Kidney (tissue), 22 donors: ENCODE measurements at places on chromosomes 12 and 14. TPM values are rescaled to one million over a fixed set of nuclear protein-coding genes. Genes with fewer than 3 reads are reported as not detected.
A peak's percentile ranks its signal among the peaks of the same experiment; 100 is the strongest.

CLEC2A gene
- not detected for total RNA-seq

DNA sequence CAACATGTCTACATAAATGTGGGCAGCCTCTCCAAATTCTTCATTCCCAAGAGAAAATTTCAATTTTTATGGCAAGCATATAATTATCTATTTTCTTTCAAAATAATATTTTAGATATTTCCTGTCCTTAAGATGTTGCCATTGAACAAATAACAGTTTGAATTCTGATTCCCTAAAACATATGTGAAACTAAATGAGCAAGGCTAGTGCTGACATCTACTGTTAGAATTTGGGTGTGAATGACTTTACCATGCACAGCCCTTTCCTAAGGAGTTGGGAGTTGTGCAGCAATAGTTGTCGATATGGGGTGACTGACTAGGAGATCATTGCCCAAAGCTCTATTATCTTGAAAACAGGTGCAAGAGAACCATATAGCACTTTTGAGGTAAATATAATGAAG, 108.2 kb upstream of the SLC38A4 start:
- no peaks in the 10 kb centered on the region for H3K27me3 ChIP-seq
- no peaks in the 10 kb centered on the region for H3K4me1 ChIP-seq
- no peak for DNase-seq
- H3K36me3 ChIP-seq, result no peaks in the 10 kb centered on the region

- H3K4me1 ChIP-seq, result no peaks in the 10 kb centered on the region
- no peak overlapping the region for H3K4me3 ChIP-seq
Measured at GRCh38 chr12:108270035-108270848, 68.9 kb downstream of the CMKLR1 start.

DNA sequence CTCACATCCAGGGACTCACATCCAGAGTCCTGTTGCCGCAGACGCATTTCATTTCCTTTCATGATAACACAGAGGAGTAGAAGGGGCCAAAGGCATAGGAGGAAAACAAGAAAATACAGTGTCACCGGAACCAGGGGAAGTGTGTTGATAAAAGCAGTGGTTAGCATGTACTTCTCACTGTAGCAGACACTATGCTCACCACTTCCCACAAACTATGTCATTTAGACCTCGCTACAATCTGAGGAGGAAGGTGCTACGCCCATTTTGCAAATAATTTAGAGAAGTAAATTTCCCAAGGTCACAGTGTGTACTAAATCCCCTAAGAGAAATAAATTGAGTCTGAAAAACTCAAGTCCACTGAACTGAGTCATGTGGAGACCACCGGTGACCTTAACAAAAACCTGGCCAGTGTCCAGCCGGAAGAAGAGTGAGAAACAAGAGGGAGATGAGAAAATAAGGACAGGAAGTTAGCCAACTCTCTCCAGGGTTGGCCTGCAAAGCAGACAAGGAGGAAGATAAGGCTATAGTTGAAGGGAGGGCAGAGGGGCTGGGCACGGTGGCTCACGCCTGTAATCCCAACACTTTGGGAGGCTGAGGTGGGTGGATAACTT, 25.8 kb upstream of the TMCC3 start:
- no peaks in the 10 kb centered on the region for H3K4me1 ChIP-seq
- DNase-seq, result no peak
- no peak overlapping the region for H3K27ac ChIP-seq
- no peaks in the 10 kb centered on the region for H3K27me3 ChIP-seq
- no peak overlapping the region for H3K4me3 ChIP-seq

GRCh38 chr14:70027785-70028428, 148.7 kb downstream of the SMOC1 start:
- H3K36me3 ChIP-seq, result no peaks in the 10 kb centered on the region
- no peak overlapping the region for H3K4me3 ChIP-seq
- no peaks in the 10 kb centered on the region for H3K4me1 ChIP-seq
- DNase-seq, result peak; percentile 88
- no peak overlapping the region for H3K27ac ChIP-seq

DNA sequence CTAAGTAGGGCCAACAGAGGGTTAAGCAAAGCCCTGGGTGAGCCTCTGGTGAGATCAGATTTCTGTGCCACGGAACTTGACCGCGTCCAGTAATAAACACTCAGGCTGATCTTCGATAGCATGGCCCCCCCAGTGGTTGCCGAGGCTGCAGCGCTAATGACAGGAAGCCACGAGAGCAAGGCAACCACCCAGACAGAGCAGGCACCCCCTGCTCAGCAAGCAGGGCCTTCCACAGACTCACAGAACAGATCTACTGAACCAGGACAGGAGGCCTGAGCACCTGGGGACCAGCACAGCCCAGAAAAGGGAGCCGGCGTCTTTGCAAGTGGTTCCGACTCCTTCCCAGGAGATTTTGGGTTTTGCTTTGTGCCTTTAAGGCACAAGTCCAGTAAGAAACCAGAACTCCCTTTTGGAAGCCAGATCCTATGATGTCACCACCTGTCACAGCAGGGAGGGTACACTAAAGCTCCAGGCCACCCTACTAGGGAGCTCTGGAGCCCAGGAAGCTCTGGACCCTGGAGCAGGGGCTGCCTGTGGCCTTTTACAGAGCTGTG, 42.3 kb downstream of the BCL11B start:
- no peak for DNase-seq
- H3K4me1 ChIP-seq, result no peaks in the 10 kb centered on the region
- H3K36me3 ChIP-seq, result no peaks in the 10 kb centered on the region
- H3K27ac ChIP-seq, result no peak overlapping the region

ARHGEF40 gene
- 25.6 TPM for total RNA-seq

GPD1 gene
- total RNA-seq, result 15.1 TPM

DNA sequence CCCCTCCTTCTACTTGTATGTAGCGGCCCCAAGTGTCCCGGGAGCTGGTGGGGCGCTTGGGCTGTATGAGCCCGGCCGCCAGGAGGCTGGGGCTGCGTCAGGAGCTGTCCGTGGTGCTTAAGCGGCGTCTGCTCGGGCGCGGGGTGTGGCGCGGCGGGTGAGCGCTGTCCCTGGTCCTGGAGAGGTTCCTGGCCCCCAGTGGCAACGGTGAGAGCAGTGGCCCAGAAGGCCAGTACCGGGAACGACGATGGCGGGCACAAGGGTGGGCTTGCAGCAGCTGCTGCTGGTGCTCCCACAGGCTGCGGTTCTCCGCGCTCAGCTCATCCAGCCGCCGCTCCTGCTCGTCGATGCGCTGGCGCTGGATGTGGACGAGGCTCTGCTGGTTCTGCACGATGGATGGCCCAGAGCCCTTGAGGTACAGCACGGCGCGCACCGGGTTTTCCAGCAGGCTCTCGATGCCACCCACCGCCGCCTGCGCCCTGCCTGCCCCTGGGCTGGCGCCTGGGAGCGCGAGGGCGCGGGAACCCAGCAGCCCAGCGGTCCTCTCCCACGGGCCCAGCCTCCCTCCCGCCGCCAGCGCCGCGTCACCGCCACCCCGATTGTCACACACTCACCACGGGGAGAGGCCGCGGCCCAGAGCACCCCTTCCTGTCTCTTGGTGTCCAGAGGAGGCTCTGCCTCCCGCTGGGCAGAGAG, 41.9 kb upstream of the FKBP4 start:
- no peaks in the 10 kb centered on the region for H3K27me3 ChIP-seq
- H3K4me3 ChIP-seq, result no peak overlapping the region
- H3K4me1 ChIP-seq, result no peaks in the 10 kb centered on the region
- H3K27ac ChIP-seq, result no peak overlapping the region

BRI3BP gene
- total RNA-seq, result 8.8 TPM
